ENCODE measurements at places on chromosomes 2 and 18.

DNA sequence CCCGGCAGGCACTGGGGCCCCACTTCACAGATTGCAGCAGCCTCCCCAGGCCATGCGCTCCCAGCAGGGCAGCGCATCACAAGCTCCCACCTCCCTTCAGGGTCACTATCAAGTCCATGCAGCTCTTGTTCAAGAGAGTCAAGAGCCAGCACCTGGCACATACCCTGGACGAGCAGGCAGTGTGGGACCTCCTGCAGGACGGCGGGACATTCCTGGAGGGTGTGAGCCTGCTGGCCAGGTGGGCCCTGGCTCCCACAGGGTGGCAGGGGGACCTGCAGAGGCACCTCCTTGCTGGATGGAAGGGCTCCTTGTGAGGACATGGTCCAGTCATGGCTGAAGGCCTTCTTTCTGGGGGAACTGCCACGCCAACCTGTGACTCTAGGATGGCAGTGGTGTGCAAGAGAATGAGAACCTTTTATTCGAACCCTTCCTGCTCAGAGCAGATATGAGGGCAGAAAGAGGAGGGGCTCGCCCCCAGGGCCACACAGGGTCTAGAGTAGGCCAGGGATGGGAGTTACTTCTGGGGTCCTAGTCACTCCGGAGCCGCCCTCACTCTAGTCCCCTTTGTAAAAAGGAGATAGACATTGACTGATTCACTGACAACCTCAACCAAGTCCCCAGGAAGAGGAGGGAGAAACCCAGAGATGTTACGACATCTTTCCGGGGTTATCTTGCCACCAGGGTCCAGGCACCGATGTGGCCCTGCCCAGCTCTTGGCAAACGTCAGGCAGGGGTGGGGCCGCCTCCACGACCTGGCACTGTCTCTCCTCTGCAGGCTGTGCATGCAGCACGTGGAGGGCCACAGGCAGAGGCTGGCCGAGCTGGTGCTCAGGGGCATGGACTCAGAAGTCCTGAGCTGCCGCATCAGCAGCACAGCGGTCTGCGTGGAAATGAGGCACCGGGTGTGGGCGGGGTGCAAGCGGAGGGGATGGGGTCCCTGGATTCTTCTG lies 31.3 kb downstream of the HJURP start:
- peak; percentile 76 for DNase-seq

DNA sequence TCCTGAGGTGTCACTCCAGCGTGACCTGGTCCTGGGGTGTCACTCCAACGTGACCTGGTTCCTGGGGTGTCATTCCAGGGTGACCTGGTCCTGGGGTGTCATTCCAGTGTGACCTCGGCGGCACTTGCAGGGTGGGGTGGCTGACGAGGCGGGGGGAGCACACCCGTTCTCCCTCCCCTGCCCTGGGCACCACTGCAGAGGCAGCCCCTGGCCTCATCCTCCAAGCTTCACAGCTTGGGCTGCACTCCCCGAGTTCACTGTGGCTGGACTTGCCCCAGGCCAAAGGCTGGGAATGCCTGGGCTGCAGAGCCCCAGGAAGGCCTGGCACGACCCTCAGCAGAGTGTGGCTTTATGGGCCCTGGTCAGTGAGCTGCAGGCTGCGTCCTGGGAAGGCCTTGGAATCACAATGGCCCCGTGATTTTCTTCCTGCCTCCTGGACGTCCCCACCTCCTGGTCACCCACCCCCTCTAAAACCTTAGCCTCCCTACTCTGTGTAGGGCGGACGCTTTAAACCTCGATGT lies 88.3 kb downstream of the NFATC1 start:
- no peak for DNase-seq

GRCh38 chr2:42241517-42241916 lies 72.4 kb downstream of the EML4 start:
- DNase-seq = no peak

DNA sequence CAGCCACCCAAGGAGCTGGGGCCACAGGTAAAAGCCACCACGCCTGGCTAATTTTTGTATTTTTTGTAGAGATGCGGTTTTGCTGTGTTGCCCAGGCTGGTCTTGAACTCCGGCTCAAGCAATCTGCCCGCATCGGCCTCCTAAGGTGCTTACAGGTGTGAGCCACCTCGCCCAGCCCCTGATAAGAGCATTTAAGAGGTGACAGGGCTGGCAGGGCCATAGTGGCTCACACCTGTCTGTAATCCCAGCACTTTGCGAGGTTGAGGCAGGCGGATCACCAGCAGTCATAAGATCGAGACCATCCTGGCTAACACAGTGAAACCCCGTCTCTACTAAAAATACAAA lies 9.0 kb upstream of the CNNM3 start:
- no peak for DNase-seq

- no peak for DNase-seq
Measured at GRCh38 chr2:96024336-96025193, 10.2 kb downstream of the GPAT2 start.

GRCh38 chr2:1837022-1837421 lies 92.7 kb upstream of the PXDN start:
- DNase-seq = no peak

DNA sequence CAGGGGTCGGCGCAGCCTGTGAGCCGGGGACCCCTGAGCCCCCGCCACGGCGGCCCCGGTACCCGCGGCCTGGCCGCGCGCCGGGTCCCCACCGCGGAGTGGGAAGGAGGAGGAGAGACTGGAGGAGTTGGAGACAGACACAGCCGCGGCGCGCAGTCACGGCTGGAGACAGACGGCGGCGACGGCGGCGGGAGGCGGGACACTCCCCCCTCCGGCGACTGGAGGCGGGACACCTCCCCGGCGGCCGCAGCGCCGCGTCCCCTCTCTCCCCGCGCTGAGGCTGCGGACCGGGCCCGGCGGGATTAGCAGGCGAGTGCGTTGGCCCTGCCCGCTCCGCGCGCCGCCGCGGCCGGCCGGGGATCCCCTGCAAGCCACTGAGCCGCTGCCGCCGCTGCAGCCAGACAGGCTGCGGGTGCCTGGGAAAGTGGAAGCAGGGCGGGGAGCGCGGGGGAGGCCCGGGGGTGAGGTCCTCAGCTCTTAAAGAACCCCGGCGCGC lies 1.0 kb upstream of the LDLRAD4 start:
- DNase-seq = no peak

DNA sequence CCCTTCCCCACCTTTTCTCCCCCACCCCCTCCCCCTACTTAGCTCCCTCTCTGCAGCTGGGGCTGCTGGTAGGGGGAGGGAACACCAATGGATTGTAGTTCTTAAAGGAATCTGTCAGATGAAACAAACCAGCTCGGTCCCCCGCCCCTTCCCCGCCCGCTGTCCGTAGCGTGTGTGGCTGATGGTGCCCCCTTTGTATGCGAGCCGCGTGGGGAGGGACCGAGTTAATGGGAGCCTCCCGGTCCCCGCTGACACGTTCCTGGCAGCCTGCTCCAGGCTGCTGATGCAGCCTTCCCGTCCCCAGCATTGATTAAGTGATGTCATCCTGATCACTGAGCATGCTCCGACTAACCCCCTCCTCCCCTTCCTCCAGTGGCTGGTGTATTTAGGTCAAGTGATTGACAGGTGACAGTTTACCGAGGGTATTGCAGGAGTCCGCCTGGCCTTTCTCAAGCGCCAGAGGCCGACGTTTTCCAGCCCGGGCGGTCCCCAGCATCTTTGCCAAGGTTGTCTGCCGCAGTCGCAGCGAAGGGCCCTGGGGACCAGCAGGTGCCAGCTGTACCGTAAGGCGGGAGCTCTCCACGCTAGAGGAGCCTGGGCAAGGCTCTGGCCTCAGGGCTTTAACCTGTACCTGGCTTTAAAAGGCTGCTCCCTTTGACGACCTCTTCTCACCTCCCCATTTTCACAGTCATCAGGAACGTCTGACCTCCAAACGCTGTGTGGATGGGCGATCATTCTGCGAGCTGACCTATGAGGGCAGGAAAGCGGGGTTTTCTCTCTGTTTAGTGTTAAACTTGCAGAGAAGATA lies 1.8 kb downstream of the KIF5C start:
- peak; percentile 56 for DNase-seq

DNA sequence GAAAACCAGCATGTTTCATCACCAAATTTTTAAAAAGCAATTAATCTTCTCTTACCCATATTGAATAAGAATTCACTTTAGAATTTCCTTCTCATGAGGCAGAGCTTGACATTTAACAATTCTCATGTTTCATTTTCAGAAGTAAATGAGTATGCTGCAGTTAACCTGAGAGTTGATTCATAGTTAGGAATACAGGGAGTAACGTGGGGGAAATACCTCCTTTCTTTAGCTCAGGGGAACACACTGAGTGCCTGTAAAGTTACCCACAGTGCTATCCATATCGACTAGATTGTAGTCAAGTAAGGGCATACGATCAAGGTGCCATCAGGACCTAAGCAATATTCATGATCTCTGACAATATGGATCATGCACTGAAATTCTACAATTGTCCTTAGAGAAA lies 38.9 kb upstream of the ATIC start:
- no peak for DNase-seq

GRCh38 chr2:122478771-122479170 lies 723.3 kb downstream of the TSN start:
- DNase-seq = no peak
